ENCODE measurements at places on chromosomes 16 and 17.

- DNase-seq: no peak
Measured at GRCh38 chr17:27354051-27354490, 60.2 kb downstream of the WSB1 start.

GRCh38 chr16:65283181-65283651 lies 161.4 kb upstream of the CDH11 start:
- DNase-seq: no peak

- no peak for DNase-seq
Measured at GRCh38 chr17:31144428-31144827, 49.7 kb downstream of the NF1 start.

DNA sequence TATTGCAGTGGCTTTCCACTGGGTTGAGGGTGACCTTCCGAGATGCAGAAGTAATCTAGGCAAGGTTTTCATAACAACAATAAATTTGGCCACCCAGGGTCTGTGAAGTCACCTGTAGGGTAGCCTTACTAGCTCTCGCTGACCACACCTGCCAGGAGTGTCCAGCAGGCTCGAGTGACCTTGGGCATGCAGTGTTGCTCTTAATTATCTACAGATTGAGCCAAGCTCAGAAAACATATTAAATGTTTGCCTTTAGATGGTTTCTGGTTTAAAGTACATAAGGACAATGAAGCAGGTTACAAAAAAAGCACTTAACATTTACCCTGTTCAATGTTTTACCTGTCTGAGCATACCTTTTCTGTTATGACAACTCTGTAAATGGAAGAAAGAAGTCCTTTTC lies 1.8 kb downstream of the TBC1D24 start:
- no peak for DNase-seq

- DNase-seq: no peak
Measured at GRCh38 chr17:41775394-41776226, 10.9 kb downstream of the JUP start.

DNA sequence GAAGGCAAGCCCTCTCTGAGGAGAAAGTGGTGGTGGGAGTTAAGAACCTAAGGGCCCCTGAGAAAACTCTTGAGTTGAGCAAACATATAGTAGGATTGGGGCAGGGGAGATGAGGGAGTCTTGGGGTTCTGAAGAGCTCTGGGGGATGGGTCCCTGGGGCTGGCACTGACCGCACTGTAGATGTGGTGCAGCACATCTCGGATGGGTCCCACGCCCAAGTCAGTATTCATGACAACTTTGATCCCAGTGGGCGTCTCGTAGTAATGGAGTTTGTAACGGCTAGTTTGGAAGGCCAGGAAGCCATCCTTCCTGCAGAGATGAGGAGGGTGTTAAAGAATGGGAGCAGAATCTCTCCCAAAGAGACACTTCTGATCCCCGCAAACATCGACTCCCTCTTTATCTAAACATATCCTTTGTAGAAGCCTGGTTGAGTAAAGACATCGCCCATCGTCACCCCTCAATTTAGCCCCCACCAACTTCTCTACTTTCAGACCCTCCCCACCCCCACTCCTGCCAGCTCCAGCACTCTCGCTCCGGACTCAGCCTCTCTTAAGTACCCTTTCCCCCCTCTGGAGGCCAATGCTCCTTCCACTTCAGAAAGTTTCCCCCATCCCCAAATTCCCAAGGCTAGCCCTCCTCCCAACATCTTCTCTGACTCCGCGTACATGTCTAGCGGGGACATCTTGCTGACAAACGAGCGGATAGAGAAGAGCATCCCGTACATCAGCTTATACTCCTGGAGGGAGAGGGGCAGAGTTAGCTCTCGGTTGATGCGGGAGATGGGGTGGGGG lies 710 bp downstream of the TRAPPC1 start:
- DNase-seq: no peak

DNA sequence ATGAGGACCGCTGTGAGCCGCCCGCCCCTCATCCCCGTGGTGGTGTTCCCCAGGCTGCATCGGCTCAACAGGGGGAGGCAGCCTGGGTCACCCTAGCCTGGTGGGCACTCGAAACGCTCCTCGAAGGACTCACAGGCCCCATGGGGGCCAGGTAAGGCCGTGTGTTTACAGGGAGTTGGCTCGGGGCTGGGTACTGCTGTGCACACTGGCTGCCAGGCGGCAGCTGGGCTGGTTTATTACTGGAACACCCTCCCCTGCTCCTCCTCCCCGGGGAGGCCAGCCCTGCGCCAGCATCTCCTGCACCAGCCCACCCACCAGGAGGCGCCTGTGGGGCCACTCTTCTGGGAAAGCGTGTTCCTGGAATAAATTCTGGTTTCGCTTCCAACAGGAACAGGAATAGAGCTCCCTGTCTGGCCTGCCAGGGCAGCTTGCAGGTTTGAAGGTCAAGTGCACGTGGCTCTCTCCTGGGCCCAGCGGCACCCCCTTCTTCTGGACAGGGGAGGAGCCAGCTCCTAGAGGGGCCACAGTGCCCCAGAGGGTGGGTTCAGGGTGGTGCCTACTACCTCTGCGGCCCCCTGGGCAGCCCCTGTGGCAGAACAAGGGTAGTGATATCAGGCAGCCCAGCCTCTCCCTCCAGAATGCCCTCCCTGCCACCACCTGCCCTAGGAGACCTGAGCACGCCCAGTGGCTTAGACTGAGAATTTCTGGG lies 11.3 kb downstream of the MCRIP1 start:
- DNase-seq: peak; percentile 55

GRCh38 chr17:52025236-52025635 lies 133.3 kb downstream of the CA10 start:
- DNase-seq: no peak

DNA sequence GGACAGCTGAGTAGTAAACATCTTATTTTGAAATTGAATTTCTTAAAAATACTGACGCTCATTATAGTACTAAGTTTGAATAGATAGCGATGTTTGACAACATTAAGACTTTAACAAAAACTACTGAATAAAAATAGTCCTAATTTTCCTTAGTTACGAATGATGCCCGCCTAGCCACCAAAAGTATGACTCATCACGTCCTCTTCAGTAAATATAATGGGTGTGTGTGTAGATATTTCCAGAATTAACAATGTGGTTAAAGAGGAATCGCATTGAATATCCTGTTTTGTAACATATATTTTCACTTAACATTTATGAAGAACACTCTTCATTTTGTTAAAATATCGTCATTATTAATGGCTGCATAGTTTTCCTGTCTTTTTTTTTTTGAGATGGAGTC lies 187.6 kb downstream of the MYO1D start:
- no peak for DNase-seq

GRCh38 chr17:79391376-79392233 lies 219.2 kb downstream of the RBFOX3 start:
- peak; percentile 60 for DNase-seq

DNA sequence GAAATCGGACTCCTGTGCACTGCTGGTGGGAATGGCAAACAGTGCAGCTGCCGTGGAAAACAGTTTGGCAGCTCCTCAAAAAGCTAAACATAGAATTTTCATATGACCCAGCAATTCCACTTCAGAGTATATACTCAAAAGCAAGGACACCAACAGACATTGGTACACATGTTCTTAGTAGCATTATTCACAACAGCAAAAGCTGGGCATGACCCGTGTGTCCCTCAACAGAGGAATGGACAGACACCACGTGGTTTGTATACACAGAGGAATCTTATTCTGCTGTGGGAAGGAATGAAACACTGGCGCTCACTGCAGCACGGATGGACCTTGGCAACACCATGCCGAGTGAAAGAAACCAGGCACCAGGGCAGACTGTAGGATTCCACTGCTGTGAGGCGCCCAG lies 16.0 kb downstream of the NPTX1 start:
- no peak for DNase-seq

GRCh38 chr16:672371-672770 lies 3.1 kb upstream of the RHBDL1 start:
- DNase-seq: no peak

GRCh38 chr17:48552466-48553189 lies 7.7 kb upstream of the HOXB2 start:
- DNase-seq: no peak

DNA sequence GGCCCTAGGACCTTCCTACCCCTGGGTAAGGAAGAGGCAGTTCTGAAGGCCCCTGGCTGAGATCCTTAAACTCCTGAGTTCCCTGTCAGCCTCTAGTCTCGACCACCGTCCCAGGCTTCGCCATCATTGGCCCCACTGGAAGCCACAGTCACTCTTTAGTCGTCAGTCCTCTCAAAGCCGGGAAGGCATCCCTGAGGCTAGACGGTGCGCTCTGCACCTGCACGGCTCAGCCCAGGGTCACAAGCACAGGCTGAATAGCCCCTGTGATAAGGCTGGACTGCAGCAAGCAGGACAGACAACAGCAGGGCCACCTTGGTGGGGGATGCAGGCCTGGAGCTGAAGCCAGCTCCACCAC lies 3.3 kb upstream of the HEXIM1 start:
- DNase-seq: no peak

DNA sequence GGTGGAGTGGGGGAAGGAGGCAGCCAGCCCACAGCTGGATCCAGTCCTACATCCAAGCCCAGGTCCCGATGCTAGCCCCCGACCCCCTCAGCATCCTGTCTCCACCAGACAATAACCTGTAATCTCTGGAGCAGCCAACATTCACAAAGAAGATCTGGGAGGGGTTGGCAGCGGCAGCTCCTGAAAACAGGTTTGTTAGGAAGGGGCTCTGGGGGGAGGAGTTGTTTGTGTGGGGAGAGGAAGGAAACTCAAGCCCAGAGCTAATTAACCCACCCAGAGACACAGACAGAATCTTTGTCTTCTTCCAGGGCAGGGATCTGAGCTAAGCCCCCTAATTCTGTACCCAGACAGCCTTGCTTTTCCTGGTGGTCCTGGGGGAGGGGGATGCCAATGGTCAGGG lies 4.6 kb upstream of the C17orf113 start:
- DNase-seq: no peak

GRCh38 chr17:82892899-82893565 lies 53.2 kb upstream of the ZNF750 start:
- DNase-seq: peak; percentile 55

DNA sequence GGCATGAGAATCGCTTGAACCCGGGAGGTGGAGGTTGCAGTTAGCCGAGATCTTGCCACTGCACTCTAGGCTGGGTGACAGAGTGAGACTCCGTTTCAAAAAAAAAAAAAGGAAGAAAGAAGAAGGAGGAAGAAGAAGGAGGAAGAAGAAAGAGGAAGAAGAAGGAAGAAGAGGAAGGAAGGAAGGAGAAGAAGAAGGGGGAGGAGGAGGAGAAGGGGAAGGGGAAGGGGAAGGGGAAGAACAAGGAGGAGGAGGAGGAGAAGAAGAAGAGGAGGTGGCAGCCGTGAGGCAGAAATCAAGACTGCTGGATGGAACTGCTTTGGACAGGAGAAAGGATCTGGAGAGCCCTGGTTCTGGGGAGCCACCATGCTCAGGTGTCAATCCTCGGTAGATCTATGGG lies 29.7 kb upstream of the PEMT start:
- no peak for DNase-seq

GRCh38 chr16:20851601-20852000 lies 45.3 kb downstream of the REXO5 start:
- no peak for DNase-seq

DNA sequence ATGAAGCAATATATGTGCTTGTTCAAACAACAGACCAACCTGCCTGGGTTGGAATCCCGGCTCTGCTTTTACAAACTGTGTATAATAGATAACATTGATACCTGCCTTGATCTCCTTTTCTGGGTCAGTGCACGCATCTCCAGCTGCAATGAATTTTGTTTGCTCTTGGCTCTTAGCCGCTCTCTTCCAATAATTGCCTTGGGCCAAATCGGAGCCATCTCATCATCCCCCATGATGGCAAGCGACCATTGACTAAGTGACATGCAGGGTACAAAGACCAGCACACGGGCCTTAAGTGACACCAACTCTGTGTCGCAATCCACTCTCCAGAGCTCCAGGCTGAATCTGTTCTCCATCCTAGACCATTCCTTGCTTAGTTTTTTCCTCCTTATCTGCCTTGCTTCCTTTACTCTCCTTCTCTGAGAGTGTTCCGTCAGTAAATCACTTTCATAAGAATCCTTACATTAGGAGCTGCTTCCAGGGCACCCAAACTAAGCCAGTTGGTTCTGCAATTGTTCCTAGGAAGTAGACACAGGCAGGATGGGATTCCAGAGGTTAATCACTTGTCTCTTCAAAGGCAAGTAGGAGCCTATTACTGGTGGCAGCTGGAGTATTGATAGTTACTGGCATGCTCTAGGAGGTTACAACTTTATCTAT lies 134.2 kb downstream of the ABCA8 start:
- DNase-seq: no peak

DNA sequence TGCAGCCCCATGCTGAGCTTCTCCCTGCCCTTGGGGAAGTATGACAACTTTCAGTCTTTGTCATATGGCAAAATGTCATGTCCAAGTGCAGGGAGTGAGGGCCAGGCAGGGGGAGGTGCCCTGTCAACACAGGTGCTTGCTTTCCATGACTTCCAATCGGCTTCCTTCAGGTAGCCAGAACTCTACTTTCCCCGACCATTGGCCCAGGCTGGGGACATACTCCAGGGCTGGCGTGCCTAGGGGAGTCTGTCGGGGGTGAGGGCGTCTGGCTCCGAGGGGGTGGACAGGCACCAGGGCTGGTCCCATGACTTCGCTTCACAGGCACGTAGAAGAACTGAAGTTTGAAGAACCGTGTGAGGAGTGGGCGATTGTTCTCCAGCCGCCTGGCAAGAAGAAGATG lies 19.8 kb upstream of the PIK3R6 start:
- no peak for DNase-seq
